ENCODE measurements at places on chromosomes 5 and 9. TPM values are rescaled to one million over a fixed set of nuclear protein-coding genes. Genes with fewer than 3 reads are reported as not detected.
A peak's percentile ranks its signal among the peaks of the same experiment; 100 is the strongest.

- H3K27me3 ChIP-seq: peaks cover 32% of the 10 kb centered on the region
- H3K4me1 ChIP-seq: no peaks in the 10 kb centered on the region
- DNase-seq: no peak
- H3K36me3 ChIP-seq: no peaks in the 10 kb centered on the region
Measured at GRCh38 chr9:132090771-132091170, 11.1 kb upstream of the MED27 start.

- peak overlapping the region; percentile 9 for H3K27ac ChIP-seq
Measured at GRCh38 chr5:83470526-83471404, 779 bp upstream of the VCAN start.

DNA sequence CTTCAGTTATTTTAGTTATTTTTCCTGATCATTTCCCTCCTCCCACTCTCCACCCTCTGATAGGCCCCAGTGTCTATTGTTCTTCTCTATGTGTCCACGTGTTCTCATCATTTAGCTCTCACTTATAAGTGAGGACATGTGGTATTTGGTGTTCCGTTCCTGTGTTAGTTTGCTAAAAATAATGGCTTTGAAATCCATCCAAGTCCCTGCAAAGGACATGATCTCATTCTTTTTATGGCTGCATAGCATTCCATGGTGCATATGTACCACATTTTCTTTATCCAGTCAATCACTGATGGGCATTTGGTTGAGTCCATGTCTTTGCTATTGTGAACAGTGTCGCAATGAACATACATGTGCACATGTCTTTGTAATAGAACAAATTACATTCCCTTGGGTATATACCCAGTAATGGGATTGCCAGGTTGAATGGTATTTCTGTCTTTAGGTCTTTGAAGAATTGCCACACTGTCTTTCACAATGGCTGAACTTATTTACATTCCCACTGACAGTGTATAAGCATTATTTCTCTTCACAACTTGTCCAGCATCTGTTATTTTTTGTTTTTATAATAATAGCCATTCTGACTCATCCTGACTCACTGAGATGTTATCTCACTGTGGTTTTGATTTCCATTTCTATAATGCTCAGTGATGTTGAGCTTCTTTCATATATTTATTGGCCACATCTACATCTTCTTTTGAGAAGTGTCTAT is 17.2 kb upstream of the DIRAS2 start:
- no peaks in the 10 kb centered on the region for H3K4me1 ChIP-seq
- H3K36me3 ChIP-seq: no peaks in the 10 kb centered on the region
- DNase-seq: no peak
- peaks cover 4% of the 10 kb centered on the region for H3K27me3 ChIP-seq
- no peak overlapping the region for H3K4me3 ChIP-seq

DNA sequence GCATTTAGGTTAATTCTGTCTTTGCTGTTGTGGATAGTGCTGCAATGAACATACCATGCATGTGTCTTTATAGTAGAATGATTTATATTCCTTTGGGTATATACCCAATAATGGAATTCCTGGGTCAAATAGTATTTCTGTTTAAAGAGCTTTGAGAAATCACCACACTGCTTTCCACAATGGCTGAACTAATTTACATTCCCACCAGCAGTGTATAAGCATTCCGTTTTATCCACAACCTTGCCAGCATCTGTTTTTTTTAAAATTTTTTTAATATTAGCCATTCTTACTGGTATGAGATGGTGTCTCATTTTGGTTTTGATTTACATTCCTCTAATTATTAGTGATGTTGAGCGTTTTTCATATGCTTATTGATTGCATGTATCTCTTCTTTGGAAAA is 15.5 kb upstream of the TARS1 start:
- no peaks in the 10 kb centered on the region for H3K27me3 ChIP-seq
- no peaks in the 10 kb centered on the region for H3K36me3 ChIP-seq
- DNase-seq: no peak
- no peak overlapping the region for H3K27ac ChIP-seq
- peaks cover 3% of the 10 kb centered on the region for H3K4me1 ChIP-seq

DNA sequence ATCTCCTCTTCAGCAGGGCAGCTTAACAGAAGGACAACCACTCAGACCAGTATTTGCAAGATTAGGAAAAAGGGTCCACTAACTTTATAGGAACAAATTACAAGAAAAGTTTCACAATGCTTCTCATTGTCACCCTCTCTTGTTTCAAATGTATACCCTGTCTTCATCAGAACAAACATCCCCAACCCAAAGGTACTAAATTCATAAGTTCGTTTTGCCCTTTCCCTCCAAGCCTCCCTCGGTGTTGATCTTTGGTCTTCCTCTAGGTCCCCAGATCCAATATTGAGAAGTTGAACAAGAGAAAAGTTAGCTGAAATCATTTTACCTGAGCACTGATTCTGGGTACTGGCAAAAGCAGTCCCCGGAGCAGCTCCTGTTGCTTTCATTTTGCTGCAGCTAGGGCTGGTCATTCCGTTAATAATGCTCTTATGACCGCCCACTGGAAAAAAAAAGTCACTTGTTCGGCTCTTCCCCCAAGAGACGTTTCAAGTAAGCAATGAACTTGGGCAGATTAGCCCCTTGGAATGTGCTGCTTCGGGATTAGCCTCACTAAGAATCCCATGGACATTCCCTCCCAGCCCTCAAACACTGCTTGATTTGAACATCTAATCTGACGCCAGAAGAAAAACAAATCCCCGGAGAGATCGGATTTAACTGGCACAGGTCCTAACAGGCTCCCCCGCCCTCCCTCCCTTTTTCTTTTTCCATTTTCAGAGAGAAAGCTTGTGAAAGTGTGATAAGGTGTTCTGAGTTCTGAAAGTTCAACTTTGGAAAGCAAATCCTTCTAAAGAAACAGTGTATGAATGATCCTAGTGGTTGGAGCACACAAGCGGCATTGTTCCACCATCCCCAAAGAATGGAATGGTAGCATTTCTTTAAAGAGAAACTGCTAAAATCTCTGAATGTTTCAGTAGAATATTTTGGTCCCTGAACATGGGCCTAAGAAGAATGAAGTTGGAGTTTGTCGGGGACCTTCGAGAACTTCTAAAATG is 252.5 kb downstream of the TRPM3 start:
- peaks cover 7% of the 10 kb centered on the region for H3K4me1 ChIP-seq
- no peak for DNase-seq
- H3K36me3 ChIP-seq: no peaks in the 10 kb centered on the region
- H3K4me3 ChIP-seq: peak overlapping the region; percentile 82
- H3K27ac ChIP-seq: peak overlapping the region; percentile 62

DNA sequence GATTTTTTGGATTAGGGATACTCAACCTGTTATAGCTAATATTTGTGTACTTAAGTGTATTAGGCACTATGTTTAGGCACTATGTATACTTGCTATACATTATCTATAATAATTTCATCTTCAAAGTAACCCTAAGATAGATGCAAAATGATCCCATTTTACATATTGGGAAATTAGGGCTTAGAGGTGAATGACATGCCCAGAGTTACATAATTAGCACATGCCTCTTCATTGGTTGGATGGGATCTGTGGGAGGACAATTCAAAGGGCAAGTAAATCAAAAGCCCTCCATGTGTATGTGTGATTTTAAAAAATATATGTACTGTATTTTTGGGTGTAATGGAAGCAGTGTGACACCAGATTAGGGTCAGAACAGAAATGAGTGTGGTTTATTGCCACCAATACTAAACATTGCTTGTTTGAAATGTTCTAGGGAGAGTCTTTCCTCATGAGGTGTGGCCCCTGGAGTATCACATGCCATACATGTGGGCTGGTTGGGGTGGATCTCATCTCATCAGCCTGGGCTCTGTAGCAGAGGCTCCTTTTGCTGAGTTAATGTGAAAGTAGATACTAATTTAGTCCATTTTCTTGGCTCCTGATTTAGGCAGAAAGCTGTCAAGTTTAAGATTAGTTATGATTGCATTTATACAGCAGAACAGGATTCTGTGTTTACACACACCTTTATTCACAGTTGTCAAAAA is 5.5 kb downstream of the C9orf85 start:
- peaks cover 20% of the 10 kb centered on the region for H3K36me3 ChIP-seq
- H3K27ac ChIP-seq: peak overlapping the region; percentile 76
- peaks cover 42% of the 10 kb centered on the region for H3K4me1 ChIP-seq

The CNOT8 gene
- total RNA-seq: 51.5 TPM

- H3K27ac ChIP-seq: no peak overlapping the region
- no peak overlapping the region for H3K4me3 ChIP-seq
- no peak for DNase-seq
- no peaks in the 10 kb centered on the region for H3K27me3 ChIP-seq
- no peaks in the 10 kb centered on the region for H3K4me1 ChIP-seq
Measured at GRCh38 chr9:118330191-118330986, 626.2 kb downstream of the TLR4 start.

The FAM200C gene
- total RNA-seq: 8.1 TPM

- no peaks in the 10 kb centered on the region for H3K36me3 ChIP-seq
- peak overlapping the region; percentile 82 for H3K27ac ChIP-seq
- H3K4me3 ChIP-seq: peak overlapping the region; percentile 92
- peaks cover 35% of the 10 kb centered on the region for H3K4me1 ChIP-seq
- DNase-seq: no peak
- peaks cover 52% of the 10 kb centered on the region for H3K27me3 ChIP-seq
Measured at GRCh38 chr5:147452165-147452811, 57.6 kb downstream of the DPYSL3 start.

DNA sequence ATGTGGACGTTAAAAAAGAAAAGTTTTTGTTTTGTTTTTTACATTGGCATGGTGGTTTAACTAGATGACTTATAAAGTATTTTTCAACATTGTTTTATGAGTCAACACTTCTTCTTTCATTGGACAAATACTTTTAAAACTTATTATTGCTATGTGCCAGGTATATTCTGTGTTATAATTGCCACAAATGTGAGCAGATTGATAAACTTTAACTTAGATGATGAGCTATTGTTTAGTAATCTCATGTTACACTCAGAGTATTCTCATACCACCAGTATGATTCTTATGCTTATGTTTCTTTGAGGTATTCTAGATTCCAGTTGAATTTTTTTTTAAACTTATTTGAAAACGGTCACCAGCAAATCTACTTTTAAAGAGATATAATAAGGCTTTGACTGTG is 60.3 kb downstream of the RASA1 start:
- H3K27ac ChIP-seq: no peak overlapping the region
- H3K4me1 ChIP-seq: peaks cover 6% of the 10 kb centered on the region
- no peaks in the 10 kb centered on the region for H3K27me3 ChIP-seq

The CTXN3 gene
- total RNA-seq: not detected

The CLPTM1L gene
- total RNA-seq: 90.1 TPM

- H3K36me3 ChIP-seq: peaks cover 48% of the 10 kb centered on the region
- H3K27me3 ChIP-seq: no peaks in the 10 kb centered on the region
- peak overlapping the region; percentile 27 for H3K27ac ChIP-seq
- DNase-seq: no peak
- peaks cover 18% of the 10 kb centered on the region for H3K4me1 ChIP-seq
Measured at GRCh38 chr5:138829341-138829740, 45.8 kb downstream of the LRRTM2 start.

DNA sequence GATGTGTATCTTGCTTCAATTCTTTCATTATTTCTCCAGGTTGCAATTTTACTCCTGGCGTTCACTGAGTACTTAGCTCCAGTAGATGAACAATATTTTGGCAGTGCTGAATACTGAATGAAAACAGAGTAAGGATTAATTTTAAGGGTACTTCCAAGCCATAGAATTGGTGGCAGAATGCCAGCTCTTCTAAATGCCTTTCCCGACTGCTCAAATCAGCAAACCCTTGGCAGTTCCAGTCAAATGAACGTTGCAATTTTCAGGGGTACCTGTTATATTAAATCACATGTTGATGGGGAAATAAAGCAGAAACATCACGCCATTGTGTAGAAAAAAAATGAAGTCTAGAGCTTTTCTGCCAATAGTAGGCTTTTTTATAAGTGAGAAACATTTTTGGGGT is 282.4 kb upstream of the RPS23 start:
- no peak overlapping the region for H3K4me3 ChIP-seq
- DNase-seq: no peak
- H3K27me3 ChIP-seq: no peaks in the 10 kb centered on the region
- H3K27ac ChIP-seq: no peak overlapping the region

GRCh38 chr9:117938086-117938485 is 233.9 kb downstream of the TLR4 start:
- no peak for DNase-seq
- no peak overlapping the region for H3K4me3 ChIP-seq
- H3K36me3 ChIP-seq: no peaks in the 10 kb centered on the region
- H3K27me3 ChIP-seq: no peaks in the 10 kb centered on the region
- no peaks in the 10 kb centered on the region for H3K4me1 ChIP-seq

GRCh38 chr5:151195622-151196021 is 28.3 kb downstream of the CCDC69 start:
- H3K27ac ChIP-seq: no peak overlapping the region
- no peaks in the 10 kb centered on the region for H3K36me3 ChIP-seq
- no peak for DNase-seq

DNA sequence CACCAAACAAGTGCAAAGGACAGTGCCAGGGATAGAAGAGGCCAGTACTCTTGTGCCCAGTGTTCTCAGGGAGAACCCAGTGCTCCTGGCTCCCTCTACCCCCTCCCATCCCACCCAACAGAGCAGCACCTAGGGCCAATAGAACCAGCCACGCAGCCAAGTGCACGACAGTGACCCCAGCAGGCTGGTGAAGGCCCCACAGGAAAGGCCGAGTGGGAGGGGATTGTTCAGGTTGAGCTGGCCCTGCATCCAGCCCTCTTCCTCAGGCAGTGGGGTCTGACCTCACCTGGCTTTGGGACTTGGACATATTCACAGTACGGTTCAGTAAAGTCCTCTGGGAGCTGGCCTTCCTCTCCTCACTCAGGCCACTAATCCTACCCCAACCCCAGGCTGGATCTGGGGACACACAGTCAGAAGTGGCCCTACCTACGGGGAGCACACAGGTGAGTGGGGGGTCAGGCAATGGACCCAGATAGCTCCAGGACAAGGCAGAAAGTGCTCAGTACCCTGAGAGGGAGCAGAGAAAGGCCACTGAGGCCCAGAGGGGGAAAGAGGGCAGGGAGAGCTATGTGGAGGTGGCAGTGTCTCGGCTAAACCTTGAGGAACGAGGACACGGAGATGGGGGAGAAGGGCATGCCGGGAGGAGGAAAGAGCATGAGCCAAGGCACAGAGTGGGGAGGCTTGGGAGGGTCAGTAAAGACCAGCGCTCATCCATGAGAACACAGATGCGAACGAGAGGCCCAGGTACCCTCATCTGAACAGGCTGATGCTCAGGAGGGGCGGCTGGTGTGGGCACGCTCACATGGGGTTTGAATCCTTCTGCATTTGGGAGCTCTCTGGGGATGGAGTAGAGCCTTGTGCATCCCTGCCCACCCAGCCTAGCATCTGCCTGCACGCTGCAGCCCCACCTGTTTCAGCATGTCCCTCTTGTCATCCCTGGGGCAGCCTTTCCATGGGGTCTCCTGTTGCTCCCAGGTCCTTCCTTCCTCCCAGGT is 25.6 kb downstream of the POLR1E start:
- H3K4me3 ChIP-seq: no peak overlapping the region
- H3K27ac ChIP-seq: no peak overlapping the region
- no peak for DNase-seq
- no peaks in the 10 kb centered on the region for H3K4me1 ChIP-seq

DNA sequence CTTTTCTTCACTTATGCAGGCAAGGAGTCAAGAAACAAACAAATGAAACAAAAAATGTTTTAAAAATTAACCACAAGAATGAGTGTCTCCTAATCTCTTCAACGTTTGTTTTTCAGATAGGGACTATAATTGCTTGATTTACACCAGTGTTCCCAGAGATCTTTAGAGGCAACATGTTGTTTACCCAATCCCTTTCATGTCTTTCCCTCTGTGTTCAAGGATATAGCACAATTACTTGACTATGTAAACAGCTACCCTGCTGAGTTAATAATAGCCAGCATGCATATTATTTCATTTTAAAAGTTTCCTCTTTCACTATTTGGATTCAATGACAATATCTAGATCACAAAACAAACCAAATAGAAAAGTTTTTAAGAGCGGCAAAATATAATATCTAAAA is 25.1 kb upstream of the SHISAL2B start:
- H3K4me1 ChIP-seq: no peaks in the 10 kb centered on the region
- DNase-seq: no peak
- H3K36me3 ChIP-seq: no peaks in the 10 kb centered on the region

The SHOC1 gene
- total RNA-seq: not detected

Data from type B pancreatic cell (in vitro differentiated cells).